HuH-7 (cell line): ENCODE measurements at places on chromosomes 4 and X.

DNA sequence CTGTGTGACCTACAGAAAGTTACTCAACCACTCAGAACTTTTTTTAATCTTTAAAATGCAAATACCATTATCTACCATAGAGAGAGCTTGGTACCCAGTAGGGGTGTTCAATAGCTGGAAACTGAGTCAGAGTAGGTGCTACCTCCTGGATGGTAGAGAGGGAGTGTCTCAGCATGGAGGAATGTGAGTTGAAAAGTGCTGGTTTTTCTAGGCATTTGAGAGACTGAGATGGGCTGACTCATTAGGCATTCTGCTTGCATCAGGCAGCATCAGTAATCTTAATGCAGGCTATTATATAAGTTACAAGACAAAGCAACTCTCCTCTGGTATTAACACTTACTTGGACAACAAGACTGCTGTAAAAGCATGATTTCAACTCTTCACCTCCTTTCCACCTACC is 70.9 kb upstream of the ARHGEF9 start:
- no peak for DNase-seq

- DNase-seq, result peak; percentile 20
Observed at GRCh38 chr4:177229331-177229730, 80.3 kb upstream of the NEIL3 start.

GRCh38 chrX:118528071-118528737 is 32.6 kb downstream of the DOCK11 start:
- no peak for DNase-seq

DNA sequence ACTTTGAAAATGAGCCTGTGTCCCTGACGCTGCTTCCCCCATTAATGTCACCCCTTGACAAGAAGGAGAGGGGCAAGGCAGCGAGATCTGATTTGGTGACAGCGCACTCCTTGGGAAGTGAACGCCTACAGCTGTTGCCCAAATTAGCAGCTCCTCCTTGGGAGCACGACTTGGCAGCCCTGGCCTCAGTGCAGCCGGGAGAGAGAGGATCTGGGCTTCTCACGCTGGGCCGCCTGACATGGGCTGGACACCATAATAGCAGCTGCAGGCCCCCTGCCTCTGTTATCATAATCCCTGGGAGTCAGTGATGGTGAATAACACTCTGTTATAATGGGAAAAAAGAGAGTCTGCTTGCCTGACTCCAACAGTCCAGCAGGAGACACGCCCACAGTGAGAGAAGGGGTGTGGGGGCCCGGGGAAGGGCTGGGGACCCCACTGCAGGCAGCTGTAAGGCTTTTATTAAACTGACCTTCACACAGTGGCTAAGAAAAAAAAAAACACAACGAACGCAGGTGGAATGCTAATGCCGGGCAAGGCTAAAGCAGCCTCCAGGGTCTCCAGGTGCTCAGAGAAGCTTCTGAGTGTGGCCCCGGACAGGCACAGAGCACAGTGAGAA is 73.3 kb downstream of the PSAPL1 start:
- DNase-seq, result no peak

- no peak for DNase-seq
Observed at GRCh38 chr4:6282314-6282771, 12.7 kb downstream of the WFS1 start.

DNA sequence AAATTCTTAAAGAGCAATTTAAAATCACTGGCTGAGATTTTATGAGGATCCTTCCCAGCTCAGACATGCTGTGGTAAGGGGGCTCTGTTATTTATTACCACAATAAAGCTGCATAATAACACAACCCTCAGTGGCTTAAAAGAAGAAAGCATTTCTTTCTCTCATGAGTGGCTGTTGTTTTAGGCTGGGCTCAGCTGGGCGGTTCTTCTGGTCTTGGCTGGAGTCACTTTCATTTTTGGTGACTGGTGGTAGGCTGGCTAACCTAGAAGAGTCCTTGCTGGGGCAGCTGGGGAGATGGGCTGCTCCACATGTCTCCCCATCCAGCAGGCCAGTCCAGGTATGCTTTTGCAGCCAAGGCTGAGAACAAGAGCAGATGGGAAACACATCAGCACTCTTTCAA is 113.0 kb upstream of the MSX1 start:
- no peak for DNase-seq
